ENCODE measurements at places on chromosomes 3 and 15.

DNA sequence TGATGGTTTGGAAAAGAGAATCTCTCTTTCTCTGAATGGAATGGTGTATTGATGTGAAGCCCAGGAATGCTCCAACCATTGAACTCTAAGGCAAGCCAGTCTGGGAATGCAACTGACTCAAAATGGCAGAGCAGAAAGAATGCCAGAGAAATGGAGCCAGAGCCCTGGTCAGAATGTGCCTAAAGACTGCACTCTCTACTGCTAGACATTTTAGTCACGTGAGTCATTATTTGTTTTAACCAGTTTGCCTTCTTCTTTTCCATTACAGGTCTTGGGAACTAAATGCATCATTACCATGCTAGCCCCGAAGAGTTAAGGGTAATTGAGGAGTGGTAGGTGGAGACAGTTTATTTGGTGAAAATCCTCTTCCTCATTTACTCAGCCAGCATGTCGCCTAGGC lies 67.3 kb upstream of the TRIM42 start:
- DNase-seq, result no peak

DNA sequence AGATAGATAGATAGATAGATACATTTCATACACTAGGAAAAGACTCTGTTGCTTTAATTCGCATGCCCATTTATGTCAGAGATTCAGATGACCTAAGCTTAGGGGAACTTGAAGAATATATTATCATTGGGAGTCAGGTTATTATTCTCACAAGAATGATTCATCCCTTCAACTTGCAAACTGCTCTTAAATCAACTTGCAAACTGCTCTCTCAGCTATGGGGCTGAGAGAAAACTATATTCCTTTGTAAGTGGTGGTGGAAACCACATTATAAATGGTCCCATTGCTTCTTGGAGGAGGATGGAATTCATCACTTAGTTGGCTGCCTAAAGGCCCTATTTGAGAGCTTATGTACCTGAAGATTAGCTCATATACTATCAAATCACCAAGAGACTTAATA lies 160.9 kb upstream of the STAC start:
- DNase-seq, result no peak

- DNase-seq, result no peak
These were observed 283.1 kb upstream of the NR2F2 start for GRCh38 chr15:96047255-96047931.

GRCh38 chr3:123788710-123789109 lies 95.4 kb downstream of the MYLK start:
- DNase-seq, result no peak

- no peak for DNase-seq
These were observed 19.4 kb downstream of the IDH3A start for GRCh38 chr15:78168608-78169007.

DNA sequence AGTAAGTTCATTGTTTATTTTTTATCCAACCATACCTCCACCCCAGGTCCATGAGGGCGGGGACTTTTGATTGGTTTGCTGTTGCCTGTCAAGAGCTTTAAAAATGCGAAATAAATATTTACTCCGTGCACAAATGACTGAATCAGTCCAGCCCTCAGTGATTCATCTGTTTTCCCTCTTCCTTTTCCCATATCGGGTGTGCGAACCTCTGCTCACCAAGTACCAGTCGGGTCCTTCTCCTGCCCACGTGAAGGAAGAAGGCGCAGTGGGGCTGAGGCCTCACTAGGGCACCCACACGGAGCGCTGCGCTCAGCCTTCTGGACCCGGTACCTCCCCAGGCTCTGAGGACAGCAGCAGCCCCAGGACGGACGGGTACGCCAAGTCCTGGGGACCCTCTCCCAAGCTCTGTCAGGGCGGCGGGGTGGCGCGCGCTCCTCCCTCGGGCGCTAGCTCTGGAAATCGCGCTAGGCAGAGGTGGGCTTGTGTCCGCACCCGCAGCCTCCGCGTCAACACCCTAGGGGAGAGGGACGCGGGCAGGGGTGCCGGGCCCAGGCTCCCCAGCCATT lies 70.5 kb upstream of the EPHB3 start:
- no peak for DNase-seq

GRCh38 chr15:62782071-62782841 lies 260.3 kb upstream of the TPM1 start:
- no peak for DNase-seq

GRCh38 chr15:27454281-27455075 lies 483.5 kb downstream of the GABRG3 start:
- DNase-seq, result no peak

GRCh38 chr15:42474827-42475226 lies 16.1 kb downstream of the ZNF106 start:
- no peak for DNase-seq

GRCh38 chr3:129056451-129057173 lies 4.0 kb upstream of the GP9 start:
- no peak for DNase-seq

DNA sequence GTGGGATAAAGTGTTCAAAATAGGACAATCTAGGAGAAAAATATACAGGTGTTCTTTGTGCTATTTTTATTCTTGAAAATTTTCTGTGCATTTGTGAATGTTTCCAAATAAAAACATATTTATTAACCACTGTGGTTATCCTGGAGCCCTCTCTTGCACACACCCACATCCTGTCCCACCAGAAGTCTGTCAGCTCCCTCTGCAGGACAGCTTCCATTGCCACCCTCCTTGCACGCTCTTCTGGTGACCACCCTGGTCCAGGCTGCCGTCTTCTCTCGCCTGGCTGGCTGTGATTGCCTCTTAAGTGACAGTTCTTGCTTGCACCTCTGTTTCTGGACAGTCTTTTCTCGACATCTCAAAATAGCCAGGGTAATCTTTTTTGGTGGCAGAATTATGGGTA lies 394.0 kb downstream of the LRTM1 start:
- DNase-seq, result no peak

DNA sequence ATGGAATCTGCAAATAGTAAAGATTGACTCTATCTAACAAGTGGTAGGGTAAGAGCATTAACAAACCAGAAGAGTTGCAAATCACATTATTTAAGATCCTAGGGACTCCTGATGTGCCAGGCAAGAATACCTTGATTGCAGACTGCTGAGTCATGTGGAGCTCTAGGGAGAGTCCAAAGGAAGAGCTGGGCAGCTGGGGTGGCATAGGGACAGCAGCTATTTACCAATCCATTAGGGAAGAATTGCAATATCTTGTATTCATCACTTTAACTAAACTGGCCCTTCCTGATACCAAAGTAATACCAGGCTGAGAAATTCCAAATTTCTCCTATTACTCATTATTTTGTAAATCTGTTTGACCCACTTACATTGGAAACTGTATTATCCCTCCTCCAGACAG lies 52.2 kb upstream of the ACP3 start:
- DNase-seq, result no peak

GRCh38 chr3:181839916-181840297 lies 128.2 kb downstream of the SOX2 start:
- DNase-seq, result no peak

- DNase-seq, result no peak
These were observed 171.6 kb downstream of the CHDH start for GRCh38 chr3:53674582-53674981.

Measured in stimulated activated CD4-positive, alpha-beta T cell treated with anti-CD3 and anti-CD28 coated beads, TNF-alpha, amount 100 ng/mL, for 4 hours (primary cell).